ENCODE measurements at places on chromosomes 12 and 14.
A peak's percentile ranks its signal among the peaks of the same experiment; 100 is the strongest.

- no peak for DNase-seq
Measured at GRCh38 chr14:93857081-93857480, 68.8 kb upstream of the PRIMA1 start.

- no peak for DNase-seq
Measured at GRCh38 chr14:78071016-78071549, 99.1 kb upstream of the NRXN3 start.

GRCh38 chr12:3641428-3642018 is 111.4 kb downstream of the CRACR2A start:
- no peak for DNase-seq

DNA sequence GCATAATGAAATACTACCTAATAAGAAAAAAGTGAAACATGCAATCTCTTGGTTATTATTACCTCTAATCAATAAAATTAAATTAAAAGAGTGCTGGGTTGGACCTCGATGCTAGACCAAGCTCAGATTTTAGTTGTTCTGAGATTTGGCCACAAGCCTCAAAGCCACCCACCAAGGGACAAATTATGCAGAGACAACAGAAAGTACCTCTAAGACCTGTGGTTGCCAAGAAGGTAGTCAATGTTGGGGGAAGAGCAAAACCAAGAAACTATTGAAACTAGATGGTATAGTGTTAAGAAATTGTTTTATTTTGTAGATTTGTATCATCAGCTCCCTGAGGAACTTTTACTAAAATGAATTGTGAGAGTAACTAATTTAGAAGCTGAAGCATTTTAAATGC is 43.8 kb upstream of the ARID2 start:
- no peak for DNase-seq

DNA sequence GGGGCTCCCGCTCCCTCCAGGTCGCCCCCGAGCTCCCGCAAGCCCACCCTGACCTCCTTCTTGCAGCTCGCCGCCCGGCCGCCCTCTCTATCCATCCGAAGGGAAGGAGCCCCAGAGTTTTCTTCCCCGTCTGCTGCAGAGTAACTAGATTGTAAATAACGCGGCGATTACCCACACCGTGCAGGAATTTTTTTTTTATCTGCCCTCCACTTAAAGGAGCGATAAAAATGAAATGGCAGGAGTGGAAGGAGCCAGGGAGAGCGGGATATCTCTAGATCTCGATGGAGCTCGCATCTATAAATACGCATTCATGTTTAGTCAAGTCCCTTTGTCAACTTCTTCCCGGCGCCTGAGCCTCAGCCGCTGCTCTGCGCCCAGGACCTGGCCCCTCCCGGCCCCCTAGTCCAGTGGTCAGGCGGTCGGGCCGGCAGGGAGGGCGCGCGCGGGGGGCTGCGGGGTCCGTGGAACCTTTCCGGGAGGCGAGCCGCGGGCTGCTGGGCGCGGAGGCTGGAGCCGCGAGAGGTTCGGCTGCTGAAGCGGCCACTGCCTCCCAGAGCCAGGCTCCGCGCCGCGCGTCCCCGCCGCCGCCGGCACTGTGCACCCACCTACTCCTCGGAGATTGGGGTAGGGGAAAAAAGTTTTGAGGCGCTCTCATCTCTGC is 386.0 kb downstream of the BCAT1 start:
- peak; percentile 48 for DNase-seq

DNA sequence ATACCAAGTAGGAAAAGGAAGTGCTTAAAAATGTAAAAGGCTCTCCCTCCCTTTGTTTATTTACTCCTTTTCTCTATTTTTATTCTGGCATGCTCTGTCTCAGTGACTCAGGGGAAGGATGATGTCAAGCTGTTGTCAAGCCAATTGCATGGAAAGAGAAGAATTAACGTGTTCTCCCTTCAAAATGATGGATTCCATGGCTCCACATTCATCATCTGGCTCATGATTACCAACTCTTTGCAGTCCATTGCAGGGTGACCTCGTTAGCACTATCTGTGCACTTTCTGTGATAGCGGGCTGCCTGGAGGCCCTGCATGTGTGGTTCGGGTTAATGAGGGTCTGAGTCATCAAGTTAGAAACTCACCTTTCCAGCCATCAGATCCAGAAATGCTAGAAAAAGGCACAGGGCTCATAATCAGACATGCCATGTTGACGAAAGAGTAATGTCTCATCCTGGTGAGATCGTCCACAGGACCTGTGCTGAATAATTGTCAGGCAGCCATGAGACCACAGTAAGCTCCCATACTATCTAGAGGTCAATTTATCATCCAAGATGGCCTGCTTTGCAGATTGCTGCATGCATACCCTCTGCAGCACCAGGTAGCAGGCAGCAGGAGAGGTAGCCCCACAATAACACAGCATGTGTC is 79.2 kb upstream of the BTG1 start:
- no peak for DNase-seq

DNA sequence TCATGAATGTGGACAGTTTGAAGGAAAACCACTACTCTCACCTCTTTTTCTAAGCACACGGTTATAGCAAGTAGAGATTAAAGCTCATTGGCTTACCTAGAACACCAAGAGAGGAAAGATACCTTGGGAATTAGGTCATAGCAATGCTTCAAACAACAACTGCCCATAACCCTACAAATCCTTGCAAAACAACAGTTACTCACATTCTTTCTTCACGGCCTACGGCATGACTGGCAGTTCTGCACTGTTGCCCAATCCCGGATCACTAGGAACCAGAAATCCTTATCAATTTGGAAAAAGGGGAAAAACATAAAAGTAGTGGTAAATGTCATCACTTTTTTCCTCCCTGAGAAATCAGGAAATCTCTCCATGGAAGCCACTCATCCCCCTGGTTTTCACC is 9.6 kb upstream of the ISM2 start:
- no peak for DNase-seq

DNA sequence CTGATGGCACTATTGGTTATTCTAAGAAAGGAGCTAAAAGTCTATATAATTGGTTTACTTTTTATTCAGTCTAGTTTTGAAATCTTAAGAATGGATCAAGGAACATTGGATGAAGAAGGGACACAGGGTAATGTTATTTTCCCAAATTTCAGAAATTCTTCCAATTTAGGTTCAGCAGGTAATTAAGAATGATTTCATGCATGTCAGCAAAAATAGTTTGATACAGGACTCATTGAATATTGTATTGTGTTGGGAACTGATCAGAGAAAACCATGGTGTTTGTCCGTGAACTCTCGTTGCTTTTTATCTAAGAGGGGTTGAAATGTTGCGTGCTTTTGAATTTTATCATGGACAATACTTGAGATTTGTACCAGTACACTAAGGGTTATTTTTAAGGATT is 58.6 kb downstream of the PDE3A start:
- DNase-seq = no peak

- DNase-seq = no peak
Measured at GRCh38 chr14:27727251-27727770, 1039.3 kb upstream of the FOXG1 start.

DNA sequence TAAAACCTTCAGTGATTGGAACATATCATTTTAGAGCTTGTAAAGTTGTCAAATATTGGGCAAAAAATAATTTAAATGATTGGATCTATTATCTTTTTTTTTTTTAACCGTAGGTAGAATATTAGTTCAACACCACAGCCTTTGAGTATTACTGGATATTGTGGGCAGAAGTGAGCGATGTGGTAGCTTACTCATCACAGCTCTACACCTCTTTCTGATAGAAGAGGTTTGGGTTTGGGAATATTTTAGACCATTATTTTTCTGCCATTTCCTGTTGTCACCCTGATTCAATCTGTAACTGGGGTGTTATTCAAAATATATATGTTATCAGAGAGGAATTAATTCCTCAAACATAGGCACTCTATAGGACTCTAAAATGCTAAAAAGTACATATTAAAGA is 34.8 kb upstream of the SLC38A2 start:
- no peak for DNase-seq

- no peak for DNase-seq
Measured at GRCh38 chr14:38716926-38717325, 386.1 kb downstream of the SEC23A start.

DNA sequence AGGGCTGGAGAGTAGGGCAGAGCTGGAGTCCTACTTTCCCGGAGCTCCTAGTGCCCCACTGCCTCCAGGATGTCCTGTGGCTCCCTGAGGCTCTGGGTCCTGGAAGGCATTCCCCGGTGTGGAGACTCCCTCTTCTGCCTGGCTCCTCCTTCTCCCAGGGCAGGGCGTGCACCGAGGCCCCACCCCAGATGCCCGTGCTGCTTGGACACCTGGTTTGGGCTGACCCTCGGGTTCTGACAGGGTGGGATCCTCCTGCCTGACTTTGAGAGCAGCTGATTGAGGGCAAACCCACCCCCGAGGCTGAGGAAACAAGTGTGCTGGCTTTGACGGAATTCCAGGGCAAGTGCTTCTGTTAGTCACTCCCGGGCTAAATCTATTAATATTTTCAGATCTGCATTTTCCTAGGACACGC is 15.4 kb downstream of the TEAD4 start:
- DNase-seq = no peak

GRCh38 chr14:72611506-72611905 is 282.4 kb downstream of the DPF3 start:
- no peak for DNase-seq

GRCh38 chr14:95040708-95041476 is 116.4 kb downstream of the DICER1 start:
- no peak for DNase-seq

- no peak for DNase-seq
Measured at GRCh38 chr12:27468241-27468640, 21.7 kb downstream of the SMCO2 start.

DNA sequence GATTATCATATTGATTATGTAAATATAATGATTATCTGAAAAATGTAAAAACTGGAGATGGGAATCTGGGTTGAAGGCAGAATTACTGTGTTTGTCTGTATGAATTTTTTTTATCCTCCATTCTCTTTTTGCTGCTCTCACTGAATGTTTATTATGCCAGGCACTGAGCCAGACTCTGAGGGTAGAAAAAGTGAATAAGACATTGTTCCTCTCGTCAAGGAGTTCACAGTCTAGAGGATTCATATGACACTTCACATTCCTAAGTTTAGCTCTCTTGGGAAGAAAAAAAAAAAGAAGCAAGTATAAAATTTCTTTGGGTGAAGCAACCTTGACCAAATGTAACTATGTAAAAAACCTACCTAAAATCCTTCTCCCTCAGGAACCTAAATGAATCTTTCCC is 120.9 kb upstream of the LMO3 start:
- DNase-seq = no peak

DNA sequence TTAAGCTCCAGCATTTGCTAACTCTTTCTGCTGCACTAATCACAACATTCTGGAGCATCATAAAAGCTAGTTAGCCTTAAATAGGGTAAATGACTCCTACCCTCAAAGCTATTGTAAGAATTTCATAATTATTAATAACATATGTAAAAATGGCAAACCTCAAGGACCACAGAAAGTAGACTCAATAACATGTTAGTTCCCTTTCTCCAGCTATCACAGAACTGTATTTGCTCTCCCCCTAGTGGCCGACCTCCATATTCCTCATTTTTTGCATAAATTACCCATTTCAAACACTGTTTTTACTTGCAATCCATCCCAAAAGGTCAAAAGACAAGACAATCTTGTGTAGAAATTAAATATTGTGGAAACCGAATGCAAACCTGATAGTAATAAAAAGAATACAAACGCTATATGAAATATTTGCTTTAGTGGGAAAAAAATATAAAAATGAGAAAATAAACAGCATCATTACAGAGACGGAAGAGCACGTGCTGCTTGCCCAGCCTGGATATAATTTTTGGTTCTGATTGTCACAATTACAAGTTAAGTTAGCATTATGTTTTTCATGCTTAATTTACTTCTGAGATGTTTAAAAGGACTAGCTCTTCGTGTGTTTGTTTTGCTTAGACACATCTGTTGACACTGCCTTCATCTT is 97.9 kb downstream of the RERGL start:
- peak; percentile 67 for DNase-seq

- DNase-seq = no peak
Measured at GRCh38 chr14:66365388-66365787, 120.8 kb upstream of the CCDC196 start.

DNA sequence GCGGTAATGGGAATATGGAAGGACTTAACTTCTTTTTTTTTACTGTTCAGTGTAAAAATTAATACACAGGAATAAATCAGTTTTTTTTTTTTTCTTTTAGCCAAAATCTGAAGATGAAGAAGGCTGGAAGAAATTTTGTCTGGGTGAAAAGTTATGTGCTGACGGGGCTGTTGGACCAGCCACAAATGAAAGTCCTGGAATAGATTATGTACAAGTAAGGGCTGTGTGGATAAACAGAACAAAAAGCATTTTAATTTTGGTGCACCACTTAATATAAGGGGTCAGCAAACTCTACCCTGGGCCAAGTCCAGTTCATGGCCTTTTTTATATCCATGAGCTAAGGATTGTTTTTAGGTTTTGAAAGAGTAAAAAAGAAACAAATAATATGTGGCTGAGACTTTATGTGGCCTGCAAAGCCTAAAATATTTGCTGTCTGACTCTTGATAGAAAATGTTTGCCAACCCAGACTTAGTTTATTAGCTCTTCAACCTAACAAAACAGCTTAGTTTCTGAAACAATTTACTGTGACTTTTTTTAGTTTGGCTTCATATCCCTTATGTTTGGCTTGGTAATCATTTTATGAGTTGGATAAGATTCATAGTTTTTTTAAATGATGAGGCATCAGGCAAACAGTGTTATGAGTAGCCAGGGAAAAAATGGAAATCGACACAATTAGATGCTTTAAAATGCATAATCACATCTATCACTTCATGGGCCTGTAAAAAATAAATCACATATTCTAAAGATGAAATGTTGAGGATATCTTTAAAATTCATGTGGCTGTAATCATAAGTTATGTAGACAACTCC is 8.4 kb downstream of the GEMIN2 start:
- DNase-seq = no peak

DNA sequence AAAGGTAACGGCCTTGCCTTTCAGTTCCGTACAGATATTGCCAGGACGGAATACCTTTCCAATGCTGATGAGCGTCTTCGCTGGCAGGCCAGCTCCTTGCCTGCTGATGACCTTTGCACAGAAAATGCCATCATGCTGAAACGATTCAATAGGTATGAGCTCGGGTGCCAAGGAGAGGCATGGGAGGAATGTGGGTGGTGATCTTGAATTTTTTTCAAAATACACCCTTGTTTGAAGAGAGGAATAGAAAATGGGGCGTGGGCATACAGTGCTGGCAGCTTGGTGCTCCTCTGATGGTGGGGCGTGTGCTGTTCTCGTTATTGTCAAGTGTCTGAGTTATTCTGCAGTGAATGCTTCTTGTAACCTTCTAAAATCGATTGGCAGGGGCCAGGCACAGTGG is 52.5 kb downstream of the HSP90AA1 start:
- no peak for DNase-seq

- DNase-seq = no peak
Measured at GRCh38 chr12:28440081-28440608, 249.9 kb downstream of the CCDC91 start.

All from neural crest cell (in vitro differentiated cells).